ENCODE measurements at places on chromosomes 11 and 22.

DNA sequence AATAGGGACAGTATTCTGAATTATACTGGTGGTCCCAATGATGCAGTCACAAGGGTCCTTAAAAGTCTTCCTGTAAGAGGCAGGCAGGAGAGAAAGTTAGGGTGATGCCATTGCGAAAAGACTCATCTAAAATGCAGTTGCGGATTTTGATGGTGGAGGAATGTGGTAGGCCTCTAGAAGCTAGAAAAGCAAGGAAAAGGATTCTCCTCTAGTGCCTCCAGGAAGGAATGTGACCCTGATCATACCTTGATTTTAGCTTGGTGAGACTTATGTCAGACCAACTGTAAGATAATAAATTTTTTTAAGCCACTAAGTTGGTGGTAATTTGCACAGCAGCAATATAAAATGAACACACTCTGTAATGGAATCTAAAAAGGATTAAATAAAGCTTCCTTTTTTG lies 33.8 kb downstream of the CHORDC1 start:
- DNase-seq: no peak

GRCh38 chr22:29443452-29443851 lies 5.1 kb downstream of the RFPL1 start:
- no peak for DNase-seq

DNA sequence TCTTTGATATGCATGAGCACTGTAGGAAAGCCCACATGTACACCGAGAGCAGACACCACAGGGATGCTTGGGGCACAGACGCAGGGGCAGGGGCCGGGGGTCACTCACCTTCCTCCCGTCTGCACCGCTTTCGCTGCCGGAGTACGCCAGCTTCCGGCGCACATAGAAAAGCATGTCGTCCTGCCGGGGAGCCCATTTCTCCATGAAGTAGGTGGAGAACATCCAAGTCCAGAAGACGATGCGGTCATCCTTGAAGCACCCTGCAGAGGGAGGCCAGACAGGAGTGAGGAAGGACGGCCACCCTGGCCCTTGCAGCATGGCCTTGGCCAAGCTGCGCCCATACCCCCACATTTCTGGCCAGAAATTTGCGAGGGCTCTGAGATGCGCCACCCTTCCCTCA lies 28.8 kb downstream of the KIAA0930 start:
- no peak for DNase-seq

GRCh38 chr11:86099874-86100273 lies 31.0 kb upstream of the PICALM start:
- DNase-seq: no peak

GRCh38 chr22:29632672-29633071 lies 29.2 kb downstream of the NF2 start:
- no peak for DNase-seq

GRCh38 chr11:111408789-111409727 lies 30.0 kb upstream of the POU2AF1 start:
- no peak for DNase-seq

- DNase-seq: peak; percentile 55
These were observed 114.1 kb downstream of the MICAL2 start for GRCh38 chr11:12224537-12224893.

DNA sequence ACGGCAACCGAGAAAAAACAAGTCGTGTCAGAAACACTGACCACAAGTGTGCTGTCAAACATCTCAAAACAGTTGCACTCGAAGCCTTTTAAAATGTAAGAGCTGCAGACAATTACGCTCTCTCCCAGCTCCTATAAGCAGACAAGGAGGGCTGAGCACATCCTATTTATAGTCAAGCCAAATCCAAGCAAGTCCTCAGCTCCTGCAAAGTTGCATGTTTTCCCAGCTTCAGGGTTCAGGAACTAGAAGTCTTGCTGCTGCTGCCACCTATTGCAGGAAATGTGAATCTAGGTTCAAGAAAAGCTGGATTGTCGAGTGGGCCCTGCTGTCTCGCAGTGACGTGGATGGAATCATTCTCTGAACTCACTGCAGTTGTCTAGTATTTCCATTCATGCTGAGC lies 15.5 kb downstream of the EFCAB6 start:
- DNase-seq: no peak
